Upper lobe of right lung (tissue), 1 donor: ENCODE measurements at places on chromosomes 16 and 17. TPM values are rescaled to one million over a fixed set of nuclear protein-coding genes. Genes with fewer than 3 reads are reported as not detected.

DNA sequence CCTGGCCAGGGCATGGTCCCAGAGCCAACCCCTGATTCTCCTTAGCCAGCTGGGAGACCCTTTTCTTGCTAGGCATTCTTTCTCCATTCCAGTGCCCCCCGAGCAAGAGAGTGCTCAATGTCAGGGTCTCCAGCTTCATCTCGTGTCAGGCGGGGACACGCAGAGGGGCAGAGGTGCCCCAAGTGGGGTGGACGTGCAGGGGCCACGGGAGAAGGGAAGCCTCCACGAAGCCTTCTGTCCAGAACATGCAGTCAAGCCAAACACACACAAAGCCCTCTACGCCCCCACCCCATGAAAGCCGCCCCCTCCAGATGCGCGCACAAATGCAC, 852 bp downstream of the GPR139 start:
- no peaks in the 10 kb centered on the region for H3K4me1 ChIP-seq
- no peak overlapping the region for H3K4me3 ChIP-seq
- no peaks in the 10 kb centered on the region for H3K36me3 ChIP-seq
- H3K27ac ChIP-seq: no peak overlapping the region
- no peak for DNase-seq
- peaks cover 41% of the 10 kb centered on the region for H3K27me3 ChIP-seq

- no peaks in the 10 kb centered on the region for H3K27me3 ChIP-seq
- H3K27ac ChIP-seq: no peak overlapping the region
- H3K36me3 ChIP-seq: peaks cover 43% of the 10 kb centered on the region
These were observed 175.4 kb downstream of the AATF start for GRCh38 chr17:37123941-37124820.

- H3K36me3 ChIP-seq: peaks cover 41% of the 10 kb centered on the region
- no peak overlapping the region for H3K27ac ChIP-seq
- no peaks in the 10 kb centered on the region for H3K27me3 ChIP-seq
- no peak overlapping the region for H3K4me3 ChIP-seq
- H3K4me1 ChIP-seq: peaks cover 3% of the 10 kb centered on the region
These were observed 10.6 kb downstream of the CTRB1 start for GRCh38 chr16:75229172-75230031.

GPR142 gene
- not detected for total RNA-seq

- no peaks in the 10 kb centered on the region for H3K36me3 ChIP-seq
- peaks cover 36% of the 10 kb centered on the region for H3K27me3 ChIP-seq
- H3K27ac ChIP-seq: no peak overlapping the region
These were observed 70.5 kb downstream of the RBBP6 start for GRCh38 chr16:24609740-24610415.
